ENCODE measurements at places on chromosomes 7 and 10. TPM values are rescaled to one million over a fixed set of nuclear protein-coding genes. Genes with fewer than 3 reads are reported as not detected.
A peak's percentile ranks its signal among the peaks of the same experiment; 100 is the strongest.

GRCh38 chr10:110681023-110681681 lies 37.0 kb downstream of the RBM20 start:
- H3K36me3 ChIP-seq, result no peaks in the 10 kb centered on the region
- no peak for DNase-seq
- no peak overlapping the region for H3K27ac ChIP-seq
- H3K4me1 ChIP-seq, result no peaks in the 10 kb centered on the region

DNA sequence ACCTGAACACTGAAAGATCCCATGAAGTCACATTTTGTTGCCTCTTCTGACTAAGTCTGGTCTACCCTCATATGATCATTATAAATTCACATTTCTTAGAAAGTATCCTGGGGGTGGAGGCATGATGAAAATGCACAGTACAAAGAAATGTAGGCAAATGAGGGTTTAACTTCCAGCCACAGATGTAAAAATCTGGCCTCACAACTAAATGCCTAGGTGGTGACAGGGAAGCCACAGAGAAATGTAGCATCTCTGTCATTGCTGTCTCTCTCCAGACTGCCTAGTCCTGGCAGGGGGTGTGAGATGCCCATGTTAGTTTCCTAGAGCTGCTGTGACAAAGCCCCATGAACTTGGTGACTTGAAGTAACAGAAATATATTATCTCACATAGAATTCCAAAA lies 395.9 kb downstream of the SORCS3 start:
- H3K27ac ChIP-seq, result no peak overlapping the region
- no peaks in the 10 kb centered on the region for H3K36me3 ChIP-seq
- H3K4me3 ChIP-seq, result no peak overlapping the region
- DNase-seq, result no peak
- no peaks in the 10 kb centered on the region for H3K27me3 ChIP-seq
- no peaks in the 10 kb centered on the region for H3K4me1 ChIP-seq

DNA sequence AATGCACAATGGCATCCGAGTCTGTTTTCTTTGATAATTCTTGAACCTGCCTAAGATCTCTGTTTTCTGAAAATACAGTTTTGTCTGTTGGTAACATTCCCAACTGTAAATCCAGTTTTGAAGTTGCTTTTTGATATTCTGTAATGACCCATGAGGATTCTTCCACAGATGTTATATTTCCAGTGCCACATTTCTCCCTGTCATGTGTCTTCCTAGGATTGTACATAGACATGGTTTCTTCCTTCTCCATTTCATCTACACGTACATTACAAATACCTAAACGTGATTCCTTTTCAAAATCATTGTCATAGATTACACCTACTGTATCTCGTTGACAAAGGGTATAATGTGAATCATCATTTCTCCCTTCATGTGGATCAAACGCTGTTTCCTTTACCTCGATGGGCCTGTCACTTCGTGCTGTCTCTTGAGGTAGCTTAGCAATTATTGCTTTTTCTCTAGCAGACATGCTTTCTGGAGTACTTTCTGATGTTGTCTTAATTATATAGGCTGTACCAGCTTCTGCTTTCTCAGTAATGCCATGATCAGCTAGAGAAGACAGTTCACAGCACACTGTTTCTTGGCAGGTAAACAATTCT lies 40.3 kb downstream of the PPP1R3A start:
- H3K27me3 ChIP-seq, result no peaks in the 10 kb centered on the region
- no peak for DNase-seq
- no peak overlapping the region for H3K27ac ChIP-seq
- no peaks in the 10 kb centered on the region for H3K36me3 ChIP-seq

- no peaks in the 10 kb centered on the region for H3K4me1 ChIP-seq
- H3K4me3 ChIP-seq, result no peak overlapping the region
- H3K27me3 ChIP-seq, result no peaks in the 10 kb centered on the region
- DNase-seq, result no peak
These were observed 937.7 kb downstream of the SORCS1 start for GRCh38 chr10:106226828-106227227.

DNA sequence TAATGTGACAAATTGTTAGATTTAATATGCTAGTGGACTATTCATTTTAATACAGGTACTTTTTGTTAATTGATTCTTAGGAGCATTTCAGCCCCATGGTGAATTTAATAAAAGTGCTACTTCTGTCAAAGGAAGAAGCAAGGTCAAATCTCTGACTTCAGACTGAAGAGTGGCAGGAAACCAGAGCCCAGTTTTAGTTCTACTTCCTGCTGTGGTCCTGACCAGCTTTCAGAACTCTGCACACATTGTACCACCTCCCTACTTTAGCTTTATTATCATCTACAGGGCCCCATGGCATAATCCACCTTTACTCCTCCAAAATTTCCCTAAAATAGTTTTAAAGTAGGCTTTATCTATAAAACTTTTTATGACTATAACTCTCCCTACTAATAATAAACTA lies 33.7 kb downstream of the CTTNBP2 start:
- no peaks in the 10 kb centered on the region for H3K4me1 ChIP-seq
- H3K27me3 ChIP-seq, result no peaks in the 10 kb centered on the region
- H3K36me3 ChIP-seq, result no peaks in the 10 kb centered on the region

DNA sequence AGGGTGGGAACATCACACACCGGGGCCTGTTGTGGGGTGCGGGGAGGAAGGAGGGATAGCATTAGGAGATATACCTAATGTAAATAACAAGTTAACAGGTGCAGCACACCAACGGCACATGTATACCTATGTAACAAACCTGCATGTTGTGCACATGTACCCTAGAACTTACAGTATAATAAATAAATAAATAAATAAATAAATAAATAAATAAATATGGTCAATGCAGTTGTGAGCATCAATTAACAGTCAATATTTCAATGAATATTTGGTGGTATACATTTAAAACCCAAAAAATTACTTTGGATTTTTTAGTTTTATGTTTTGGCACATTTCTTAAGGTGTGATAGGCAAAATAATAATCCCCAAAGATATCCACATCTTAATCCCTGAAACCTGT lies 15.6 kb downstream of the TRDMT1 start:
- H3K36me3 ChIP-seq, result no peaks in the 10 kb centered on the region
- H3K4me1 ChIP-seq, result peaks cover 22% of the 10 kb centered on the region
- H3K27me3 ChIP-seq, result no peaks in the 10 kb centered on the region
- peak overlapping the region; percentile 59 for H3K27ac ChIP-seq
- no peak overlapping the region for H3K4me3 ChIP-seq
- no peak for DNase-seq

DNA sequence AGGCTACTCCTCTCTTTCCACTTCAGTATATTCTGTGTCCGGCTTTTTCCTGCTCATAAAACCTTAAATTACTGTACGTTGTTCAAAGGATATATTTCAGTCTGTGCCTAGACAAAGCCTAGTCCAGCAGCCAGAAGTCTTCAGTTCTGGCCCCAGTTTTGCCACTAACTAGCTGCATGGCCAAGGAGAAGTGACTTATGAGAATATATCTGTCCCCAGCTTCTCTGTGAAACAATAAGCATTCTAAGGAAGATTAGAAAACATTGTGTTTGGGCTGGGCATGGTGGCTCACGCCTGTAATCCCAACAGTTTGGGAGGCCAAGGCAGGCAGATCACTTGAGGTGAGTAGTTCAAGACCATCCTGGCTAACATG lies 105.0 kb upstream of the HDAC9 start:
- no peaks in the 10 kb centered on the region for H3K27me3 ChIP-seq
- no peak for DNase-seq
- H3K4me1 ChIP-seq, result no peaks in the 10 kb centered on the region
- no peak overlapping the region for H3K4me3 ChIP-seq

DNA sequence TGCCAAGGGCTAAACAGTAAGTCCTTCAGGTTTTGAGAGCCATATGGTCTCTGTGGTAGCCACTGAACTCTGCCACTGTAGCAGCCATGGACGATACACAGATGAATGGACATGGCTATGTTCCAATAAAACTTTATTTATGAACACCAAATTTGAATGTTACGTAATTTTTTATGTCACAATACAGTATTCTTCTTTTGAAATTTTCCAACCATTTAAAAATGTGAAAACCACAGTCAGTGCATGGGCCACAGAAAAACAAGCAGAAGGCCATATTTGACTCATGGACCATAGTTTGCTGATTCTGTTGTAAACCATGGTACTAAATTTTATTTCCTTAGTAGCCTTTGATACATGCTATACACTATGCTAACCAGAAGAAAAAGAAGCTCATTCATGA lies 361.8 kb downstream of the MAGI2 start:
- no peak for DNase-seq
- no peaks in the 10 kb centered on the region for H3K36me3 ChIP-seq
- H3K27ac ChIP-seq, result no peak overlapping the region
- H3K27me3 ChIP-seq, result no peaks in the 10 kb centered on the region

GRCh38 chr7:107659666-107660065 lies 962 bp upstream of the SLC26A4 start:
- H3K27ac ChIP-seq, result no peak overlapping the region
- H3K4me3 ChIP-seq, result no peak overlapping the region
- no peaks in the 10 kb centered on the region for H3K36me3 ChIP-seq
- DNase-seq, result peak; percentile 7

DNA sequence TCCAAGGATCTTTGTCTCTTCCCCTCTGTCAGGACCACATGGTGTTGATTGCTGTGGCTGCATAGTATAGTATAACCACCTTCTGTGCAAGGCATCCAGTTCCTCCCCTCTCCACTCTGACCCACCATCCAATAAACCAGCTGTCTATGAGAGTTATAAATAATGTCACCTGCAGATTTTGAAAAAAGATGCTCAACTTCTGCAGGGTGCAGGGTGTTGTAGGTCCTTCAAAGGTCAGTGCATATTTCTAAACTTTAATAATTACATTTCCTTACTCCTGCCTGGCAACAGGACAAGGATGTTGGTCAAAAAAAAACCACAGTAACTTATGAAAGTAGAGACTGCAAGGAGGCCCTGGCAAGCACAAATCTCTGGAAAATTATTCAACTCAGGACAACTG lies 166.2 kb downstream of the PKD1L1 start:
- no peaks in the 10 kb centered on the region for H3K36me3 ChIP-seq
- H3K4me1 ChIP-seq, result peaks cover 43% of the 10 kb centered on the region
- peak overlapping the region; percentile 100 for H3K27ac ChIP-seq
- no peak overlapping the region for H3K4me3 ChIP-seq
- H3K27me3 ChIP-seq, result no peaks in the 10 kb centered on the region

DNA sequence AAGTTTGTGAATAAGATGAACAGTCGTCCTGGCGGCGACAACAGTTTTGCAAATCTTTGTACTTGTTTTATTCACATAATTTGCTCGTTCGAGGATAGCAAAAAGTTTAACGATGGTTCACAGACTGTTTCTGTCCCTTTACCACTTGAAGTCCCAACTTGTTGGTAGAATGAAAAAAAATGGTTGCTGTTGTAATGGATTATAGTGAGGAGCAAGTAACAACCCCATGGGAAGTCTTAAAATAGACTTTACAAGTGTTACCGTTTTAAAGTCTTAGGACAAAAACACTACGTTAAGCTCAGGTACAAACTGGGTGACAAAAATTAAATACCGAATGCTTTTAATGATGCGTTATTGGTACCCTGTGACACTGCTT lies 589 bp downstream of the LSM8 start:
- peaks cover 15% of the 10 kb centered on the region for H3K4me1 ChIP-seq
- DNase-seq, result no peak
- peak overlapping the region; percentile 99 for H3K27ac ChIP-seq
- peaks cover 22% of the 10 kb centered on the region for H3K36me3 ChIP-seq

DNA sequence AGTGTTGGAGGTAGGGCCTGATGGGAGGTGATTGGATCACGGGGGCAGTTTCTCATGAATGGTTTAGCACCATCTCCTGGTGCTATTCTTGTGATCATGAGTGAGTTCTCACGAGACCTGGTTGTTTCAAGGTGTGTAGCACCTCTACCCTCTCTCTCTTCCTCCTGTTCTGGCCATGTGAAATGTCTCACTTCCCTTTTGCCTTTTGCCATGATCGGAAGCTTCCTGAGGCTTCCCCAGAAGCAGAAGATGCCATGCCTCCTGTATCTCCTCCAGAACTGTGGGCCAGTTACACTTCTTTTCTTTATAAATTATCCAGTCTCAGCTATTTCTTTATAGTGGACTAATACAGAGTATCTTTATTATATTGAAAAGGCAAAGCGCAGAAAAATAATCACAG lies 90.1 kb downstream of the FAM171A1 start:
- no peak overlapping the region for H3K4me3 ChIP-seq
- H3K4me1 ChIP-seq, result no peaks in the 10 kb centered on the region
- H3K27me3 ChIP-seq, result no peaks in the 10 kb centered on the region
- no peaks in the 10 kb centered on the region for H3K36me3 ChIP-seq
- DNase-seq, result no peak

DNA sequence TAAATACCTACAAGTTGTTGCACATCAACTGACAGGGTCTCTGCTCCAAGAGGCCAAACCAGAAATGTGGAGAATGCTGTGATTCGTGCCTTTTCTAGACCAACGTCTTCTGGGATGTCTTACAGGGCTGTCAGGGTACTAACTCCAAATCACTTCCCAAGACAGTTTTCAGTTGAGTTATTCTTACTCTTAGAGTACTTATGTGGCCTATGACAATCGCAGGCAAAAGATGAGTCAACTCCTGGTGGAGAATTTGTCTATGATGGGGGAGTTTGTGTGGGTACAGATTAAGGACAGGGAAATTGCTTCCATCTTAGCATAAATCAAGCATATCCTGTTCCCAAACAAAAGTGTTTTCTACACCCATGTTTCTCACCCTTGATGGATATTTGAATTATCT lies 734.8 kb downstream of the TNS3 start:
- H3K4me1 ChIP-seq, result no peaks in the 10 kb centered on the region
- DNase-seq, result no peak
- no peaks in the 10 kb centered on the region for H3K27me3 ChIP-seq
- no peak overlapping the region for H3K27ac ChIP-seq
- no peaks in the 10 kb centered on the region for H3K36me3 ChIP-seq

DNA sequence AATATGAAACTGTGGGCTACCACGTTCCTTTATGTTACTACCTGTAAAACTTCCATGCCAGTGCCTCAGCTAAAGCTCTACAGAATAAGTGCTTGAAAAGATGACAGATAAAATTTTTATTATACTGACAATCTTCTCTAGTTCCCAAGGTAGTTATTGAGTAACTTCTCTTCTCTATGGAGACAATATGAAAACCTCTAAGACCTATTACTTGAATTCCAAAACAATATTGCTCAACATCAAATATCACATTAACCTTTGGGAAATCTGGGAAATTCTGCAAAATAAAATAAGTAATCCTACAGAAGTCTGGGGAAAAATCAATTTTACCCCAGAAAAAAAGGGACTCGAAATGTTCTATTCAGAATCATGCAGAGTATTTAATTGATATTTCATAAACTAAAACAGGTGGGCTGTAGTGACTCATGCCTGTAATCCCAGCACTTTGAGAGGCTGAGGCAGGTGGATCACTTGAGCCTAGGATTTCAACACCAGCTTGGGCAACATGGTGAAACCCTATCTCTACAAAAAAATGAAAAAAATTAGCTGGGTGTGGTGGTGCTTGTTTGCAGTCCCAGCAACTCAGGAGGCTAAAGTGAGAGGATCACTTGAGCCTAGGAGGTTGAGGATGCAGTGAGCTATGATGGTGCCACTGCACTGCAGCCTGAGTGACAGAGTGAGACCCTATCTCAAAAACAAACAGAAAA lies 23.8 kb upstream of the ANK3 start:
- DNase-seq, result no peak
- no peaks in the 10 kb centered on the region for H3K36me3 ChIP-seq
- H3K4me1 ChIP-seq, result no peaks in the 10 kb centered on the region
- no peak overlapping the region for H3K4me3 ChIP-seq
- H3K27me3 ChIP-seq, result no peaks in the 10 kb centered on the region

Gene CDC14C
- total RNA-seq, result not detected

Gene CACNA2D1
- 9.8 TPM for total RNA-seq

Gene CALCR
- total RNA-seq, result 0.10 TPM

Gene COBL
- 0.39 TPM for total RNA-seq

Gene CLDN4
- 295 TPM for total RNA-seq

Gene FRAT1
- total RNA-seq, result 5.3 TPM

Gene ELAPOR2
- 0.39 TPM for total RNA-seq

Gene SPDYE1
- not detected for total RNA-seq

Gene HOXA6
- 3.3 TPM for total RNA-seq

Gene OR2A12
- not detected for total RNA-seq

Gene NACAD
- 5.3 TPM for total RNA-seq

Gene PSMG3
- 59.4 TPM for total RNA-seq

Gene ZNF746
- 22.2 TPM for total RNA-seq
